ENCODE measurements at places on chromosomes 3 and 15. TPM values are rescaled to one million over a fixed set of nuclear protein-coding genes. Genes with fewer than 3 reads are reported as not detected.

Gene OXTR
- 0.94 TPM for total RNA-seq

DNA sequence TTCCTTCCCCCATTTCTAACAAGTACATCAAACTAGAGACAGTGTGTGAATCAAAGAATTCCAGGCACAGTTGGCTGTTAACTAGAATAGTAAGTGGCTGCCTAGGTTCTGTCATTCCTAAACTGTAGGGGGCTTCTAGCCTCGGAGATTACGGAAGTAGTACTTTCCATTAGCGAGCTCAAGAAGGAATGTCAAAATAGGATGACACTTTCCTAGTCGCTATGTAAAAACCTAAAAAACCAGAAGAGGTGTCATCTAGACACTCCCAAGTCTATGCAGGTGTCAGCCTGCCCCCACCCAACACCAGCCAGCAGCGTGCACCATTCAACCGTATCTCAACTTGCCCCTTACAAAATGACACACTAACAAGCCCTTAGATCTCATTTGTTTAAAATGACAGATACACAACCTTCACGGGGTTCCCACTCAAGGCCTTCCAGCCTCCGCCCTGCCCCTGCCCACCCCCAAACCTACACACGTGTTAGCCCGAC, 874 bp downstream of the INO80 start:
- no peak for DNase-seq

Gene DNAH12
- 0.09 TPM for total RNA-seq

Gene USP4
- total RNA-seq, result 111 TPM

DNA sequence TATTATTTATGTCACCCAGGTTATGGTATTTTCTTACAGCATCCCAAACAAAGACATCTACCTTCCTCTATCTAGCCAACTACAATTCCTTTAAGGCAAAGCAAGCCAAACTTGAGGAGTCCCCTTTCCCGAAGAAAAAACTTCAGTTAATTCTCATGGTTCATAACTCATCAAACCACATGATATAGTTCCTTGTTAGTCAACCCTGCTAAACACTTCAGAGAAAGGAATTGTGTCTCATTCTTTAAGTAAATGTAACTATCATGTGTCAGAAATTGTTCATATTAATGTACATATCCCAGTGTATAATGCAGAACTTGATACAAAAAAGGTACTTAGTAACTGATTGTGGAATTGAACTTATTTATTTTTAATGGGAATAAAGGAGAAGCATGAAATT, 44.4 kb downstream of the ST3GAL6 start:
- DNase-seq, result no peak

- no peak for DNase-seq
Observed at GRCh38 chr15:63582718-63583426, 14.3 kb upstream of the FBXL22 start.

DNA sequence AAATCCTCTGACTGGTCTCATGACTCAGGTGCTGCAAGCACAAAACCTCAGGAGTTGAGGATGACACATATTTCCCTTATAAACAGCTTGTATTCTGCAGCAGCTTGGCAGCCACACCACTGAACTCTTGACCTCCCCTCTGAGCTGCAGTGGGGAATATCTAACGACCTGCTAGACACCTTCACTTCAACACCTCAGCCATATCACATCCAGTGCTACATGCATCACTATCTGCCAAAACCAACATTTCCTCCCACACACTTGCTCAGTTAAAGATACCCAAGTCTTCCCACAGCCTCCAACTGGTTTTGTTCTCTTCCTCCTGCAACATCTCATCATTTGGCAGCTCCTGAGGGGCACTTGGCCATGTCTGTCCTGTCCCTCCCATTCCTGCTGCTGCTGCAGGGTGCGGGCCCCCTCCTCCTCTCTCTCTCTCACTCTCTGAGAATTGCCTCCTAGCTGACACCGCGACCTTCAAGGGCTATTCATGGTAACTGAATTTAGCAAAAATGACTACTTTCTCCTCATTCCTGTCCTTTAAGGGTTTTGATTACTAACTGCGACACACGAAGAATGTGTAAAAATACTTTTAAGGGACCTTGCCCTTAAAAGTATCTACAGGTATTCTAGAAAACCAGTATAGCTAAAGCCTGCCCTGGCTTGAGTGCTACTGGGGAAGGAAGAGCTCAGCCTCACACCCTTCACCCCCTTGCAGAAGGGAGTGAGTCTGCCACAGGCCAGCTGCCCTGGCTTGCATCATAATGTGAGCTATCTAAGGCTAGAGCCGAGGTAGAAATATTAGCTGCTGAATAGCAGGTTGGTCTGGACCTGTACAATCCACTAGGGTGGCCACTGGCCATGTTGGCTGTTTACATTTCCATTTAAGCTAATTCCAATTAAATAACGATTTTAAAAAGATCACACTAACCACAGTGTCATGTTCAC, 5.0 kb upstream of the CCR9 start:
- DNase-seq, result peak; percentile 34

Gene RAB6B
- 1.8 TPM for total RNA-seq

- no peak for DNase-seq
Observed at GRCh38 chr3:154122912-154123559, 1.8 kb downstream of the ARHGEF26 start.

GRCh38 chr15:67319961-67320360, 65.4 kb downstream of the IQCH start:
- DNase-seq, result no peak

GRCh38 chr15:90979582-90979981, 14.8 kb downstream of the PRC1 start:
- DNase-seq, result no peak
